PC-3 (cell line): ENCODE measurements at places on chromosomes 6 and 20. TPM values are rescaled to one million over a fixed set of nuclear protein-coding genes. Genes with fewer than 3 reads are reported as not detected.

- DNase-seq = peak; percentile 57
Measured at GRCh38 chr6:30490026-30490876, 942 bp downstream of the HLA-E start.

SLC17A1 gene
- not detected in 2 replicates for total RNA-seq

- no peak for DNase-seq
Measured at GRCh38 chr20:7496394-7496991, 443.8 kb downstream of the HAO1 start.

GRCh38 chr6:145017516-145017915, 717.8 kb downstream of the EPM2A start:
- DNase-seq = peak; percentile 5

TP53TG5 gene
- not detected in 2 replicates for total RNA-seq

TSPO2 gene
- total RNA-seq = not detected in 2 replicates
